Activated T-helper 2 cell treated with anti-CD3 and anti-CD28 coated beads, Interferon-gamma antibody, Interleukin-2, Interleukin-4, amounts not matched to agents 10 μg/mL and 5 μg/mL and 100 μg/mL, durations not matched to agents 14 hours and 24 hours and 36 hours (primary cell): ENCODE measurements at places on chromosomes 4 and X. TPM values are rescaled to one million over a fixed set of nuclear protein-coding genes. Genes with fewer than 3 reads are reported as not detected.

CLTRN gene
- total RNA-seq, result 0.23 and 0.25 TPM in 2 replicates

C4orf51 gene
- not detected in 2 replicates for total RNA-seq

DNA sequence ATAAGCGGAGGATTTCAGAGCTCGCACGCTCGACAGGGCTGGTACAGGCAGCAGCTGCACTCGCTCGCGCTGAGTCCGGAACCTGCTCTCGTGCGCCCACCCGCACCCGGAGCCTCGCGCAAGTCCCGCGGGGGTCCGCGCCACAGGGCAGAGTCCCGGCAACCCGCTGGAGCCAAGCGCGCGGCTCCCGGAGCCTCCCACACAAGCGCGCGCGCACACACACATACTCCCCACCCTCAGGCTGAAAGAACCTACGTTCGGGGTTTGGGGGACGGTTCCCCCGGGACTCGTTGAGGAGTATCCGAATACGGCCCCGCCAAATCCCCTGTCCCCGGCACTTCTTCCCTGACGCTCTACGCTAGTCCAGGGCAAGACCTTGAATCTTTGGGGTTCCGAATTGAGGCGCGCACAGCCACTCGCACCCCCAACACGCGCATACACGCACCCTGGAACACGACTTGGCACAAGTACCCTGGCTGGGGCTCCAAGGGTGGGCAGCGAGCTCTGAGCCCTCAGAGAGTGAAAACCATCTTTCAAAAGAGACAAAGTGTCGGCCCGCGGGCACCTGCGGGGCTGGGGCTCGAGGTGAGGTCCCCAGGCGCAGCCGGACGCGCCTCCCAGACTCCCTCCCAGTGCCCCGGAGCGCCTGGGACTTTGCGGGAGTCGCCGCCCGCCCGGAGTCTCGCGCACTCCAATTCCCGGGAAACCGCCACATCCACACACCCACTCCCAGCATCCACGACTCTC lies 952 bp downstream of the ANOS1 start:
- DNase-seq, result no peak

GRCh38 chr4:114768501-114768900 lies 169.9 kb downstream of the UGT8 start:
- DNase-seq, result no peak

DNA sequence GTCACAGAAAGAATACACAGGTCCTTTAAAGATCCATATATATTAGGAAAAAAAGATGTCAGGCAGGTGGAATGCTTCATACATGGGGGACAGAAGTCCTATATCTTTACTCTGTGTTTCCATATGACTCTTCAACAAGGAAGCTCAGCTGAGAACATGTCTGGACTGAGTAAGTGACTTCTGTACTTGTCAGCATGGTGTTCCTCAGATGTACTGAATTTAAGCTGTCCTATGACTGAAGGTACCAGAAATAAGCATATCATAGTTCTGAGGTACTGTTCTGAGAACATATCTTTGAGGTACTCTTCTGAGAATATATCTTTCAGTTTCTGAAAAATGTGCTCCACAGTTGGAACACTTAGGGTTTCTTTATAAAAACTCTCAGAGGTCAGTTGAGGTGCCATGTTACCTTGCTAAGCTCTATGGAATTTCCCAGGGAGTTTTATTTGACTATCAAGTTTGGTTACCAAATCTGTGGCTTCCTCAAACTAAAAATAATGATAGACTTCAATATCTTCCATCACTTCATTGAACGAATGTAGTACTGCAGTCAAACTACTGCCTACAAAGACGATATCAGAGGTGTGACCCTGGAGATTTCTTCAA lies 597.2 kb upstream of the GNPDA2 start:
- no peak for DNase-seq

DNA sequence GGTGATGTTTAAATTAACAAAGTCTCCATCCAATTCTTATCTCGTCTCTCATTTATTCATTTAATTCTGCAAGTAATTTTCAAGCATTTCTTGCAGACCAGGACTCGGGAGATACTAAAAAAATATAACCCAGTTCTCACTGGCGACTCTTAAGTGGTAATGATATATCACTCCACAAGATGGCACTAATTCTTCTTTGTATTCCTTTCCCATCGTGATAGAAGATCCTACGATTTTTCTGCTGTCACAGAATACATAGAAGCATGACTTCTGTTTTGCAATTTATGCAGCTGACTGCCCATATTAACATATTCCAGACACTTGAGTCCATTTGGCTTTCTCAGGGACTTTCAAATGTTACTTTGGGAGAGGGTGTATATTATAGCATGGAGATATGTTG lies 64.0 kb upstream of the FGF13 start:
- no peak for DNase-seq

DNA sequence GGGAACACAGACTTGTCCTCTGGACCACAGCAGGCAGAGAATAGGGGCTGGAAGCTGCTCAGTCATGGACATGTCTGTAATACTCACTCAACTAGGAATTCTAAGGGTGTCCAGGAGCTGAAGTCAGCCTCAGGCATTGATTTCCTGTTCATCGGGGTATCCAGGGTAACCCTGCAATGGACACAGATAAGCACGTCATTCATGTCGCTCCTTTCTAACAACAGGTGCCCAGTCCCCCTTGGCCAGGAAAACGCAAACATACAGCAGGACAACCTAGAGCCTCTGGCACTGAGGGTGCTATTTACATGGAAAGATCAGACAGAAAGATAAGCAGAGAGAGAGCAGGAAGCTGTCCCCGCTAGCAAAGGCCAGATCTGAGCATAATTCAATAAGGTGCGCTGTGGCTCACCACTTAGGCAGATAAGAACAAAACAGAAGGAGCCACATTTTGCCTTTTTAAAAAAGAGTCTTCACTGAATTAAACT lies 21.3 kb downstream of the QDPR start:
- no peak for DNase-seq

DNA sequence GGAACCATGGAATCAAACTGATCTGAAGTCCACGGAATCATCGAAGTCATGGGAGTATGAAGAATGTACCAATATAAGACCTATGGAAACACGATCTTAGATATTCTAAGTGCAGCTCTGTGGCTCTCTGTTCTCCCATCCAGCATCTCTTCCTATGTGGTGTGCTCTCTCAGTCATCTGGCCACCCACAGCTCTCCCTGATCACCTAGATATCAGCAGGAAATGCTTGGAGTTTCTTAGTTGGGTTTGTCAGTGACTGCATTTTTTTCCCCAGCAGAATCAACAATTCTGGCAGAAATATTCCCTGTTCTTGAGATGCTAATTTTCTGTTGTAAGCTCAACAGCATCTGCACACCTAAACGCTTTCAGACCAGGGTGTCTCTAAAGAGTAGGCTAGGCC lies 94.1 kb downstream of the GC start:
- DNase-seq, result no peak
